MCF 10A (cell line): ENCODE measurements at places on chromosomes 2 and 18. TPM values are rescaled to one million over a fixed set of nuclear protein-coding genes. Genes with fewer than 3 reads are reported as not detected.

TEKT4 gene
- not detected in 2 replicates for total RNA-seq

VAMP5 gene
- 1.6 and 3.0 TPM in 2 replicates for total RNA-seq

SLC4A5 gene
- 0.12 and 0.70 TPM in 2 replicates for total RNA-seq

THSD7B gene
- not detected in 2 replicates for total RNA-seq

MEX3C gene
- total RNA-seq: 65.3 and 81.9 TPM in 2 replicates

EGR4 gene
- 0.22 and 0.37 TPM in 2 replicates for total RNA-seq

KCNK3 gene
- total RNA-seq: not detected in 2 replicates
